ENCODE measurements at places on chromosomes 12 and 14. TPM values are rescaled to one million over a fixed set of nuclear protein-coding genes. Genes with fewer than 3 reads are reported as not detected.

ESRRB gene
- total RNA-seq: not detected

IAPP gene
- not detected for total RNA-seq

TAMALIN gene
- total RNA-seq: 2.0 TPM

C1QL4 gene
- not detected for total RNA-seq

PCED1B gene
- total RNA-seq: not detected

ACTN1 gene
- total RNA-seq: 80.5 TPM

SYT10 gene
- not detected for total RNA-seq

FOXM1 gene
- 30.9 TPM for total RNA-seq

CLEC4D gene
- total RNA-seq: not detected

ASCL1 gene
- not detected for total RNA-seq

CSRP2 gene
- 15.8 TPM for total RNA-seq

WSB2 gene
- total RNA-seq: 131 TPM

GALNT8 gene
- total RNA-seq: not detected

AHNAK2 gene
- total RNA-seq: 31.3 TPM

LRP1-AS gene
- total RNA-seq: not detected

KRT86 gene
- 13.6 TPM for total RNA-seq

SALL2 gene
- 0.81 TPM for total RNA-seq

SSTR1 gene
- total RNA-seq: 0.07 TPM

KRT81 gene
- total RNA-seq: 2.2 TPM

SMIM41 gene
- not detected for total RNA-seq

KRT78 gene
- not detected for total RNA-seq

ZFHX2 gene
- total RNA-seq: not detected

KLRK1 gene
- not detected for total RNA-seq

COL2A1 gene
- total RNA-seq: not detected

FICD gene
- 1.6 TPM for total RNA-seq

FRS2 gene
- 23.0 TPM for total RNA-seq

ADAMTS20 gene
- total RNA-seq: not detected

BIN2 gene
- not detected for total RNA-seq

MYF6 gene
- 0.07 TPM for total RNA-seq

C14orf180 gene
- total RNA-seq: not detected

TAS2R42 gene
- total RNA-seq: not detected

AQP5 gene
- not detected for total RNA-seq

AGAP2 gene
- not detected for total RNA-seq

OR6C4 gene
- not detected for total RNA-seq

CACNA2D4 gene
- 1.4 TPM for total RNA-seq

DNAJC22 gene
- 3.1 TPM for total RNA-seq

ZNF641 gene
- 2.9 TPM for total RNA-seq

TMEM30B gene
- not detected for total RNA-seq

ADCY4 gene
- not detected for total RNA-seq

ADAM21 gene
- total RNA-seq: 1.7 TPM
